ENCODE measurements at places on chromosomes 2 and 18. TPM values are rescaled to one million over a fixed set of nuclear protein-coding genes. Genes with fewer than 3 reads are reported as not detected.

The ACOXL gene
- total RNA-seq = not detected

The DCDC2C gene
- not detected for total RNA-seq

The RESP18 gene
- not detected for total RNA-seq

The ASPRV1 gene
- total RNA-seq = 1.3 TPM

The DPP10 gene
- 0.38 TPM for total RNA-seq

The GRP gene
- total RNA-seq = not detected

The AQP12B gene
- total RNA-seq = not detected

The VWC2L gene
- not detected for total RNA-seq

The LIMS3 gene
- 3.0 TPM for total RNA-seq

The PSMD14 gene
- total RNA-seq = 46.1 TPM

- no peak for DNase-seq
Measured at GRCh38 chr18:76674596-76674995, 147.8 kb upstream of the ZNF236 start.

GRCh38 chr2:20050646-20051531, 539 bp downstream of the LAPTM4A start:
- peak; percentile 51 for DNase-seq

DNA sequence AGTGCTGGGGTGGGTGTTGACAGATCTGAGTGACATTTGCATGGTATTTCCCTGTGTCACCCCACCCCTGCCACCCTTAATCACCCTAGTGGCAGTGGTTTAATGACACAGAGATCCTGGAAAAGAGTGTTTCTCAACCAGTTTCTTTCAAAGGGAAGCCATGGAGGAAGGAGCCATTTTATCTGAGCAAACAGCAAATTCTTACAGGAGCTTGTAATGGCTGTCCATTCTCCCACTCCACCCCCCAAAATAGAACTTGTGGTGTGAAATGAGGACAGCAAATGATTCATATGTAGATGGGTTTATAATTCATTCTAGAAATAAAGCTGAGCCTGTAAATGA, 51.5 kb downstream of the CDC42EP3 start:
- no peak for DNase-seq

DNA sequence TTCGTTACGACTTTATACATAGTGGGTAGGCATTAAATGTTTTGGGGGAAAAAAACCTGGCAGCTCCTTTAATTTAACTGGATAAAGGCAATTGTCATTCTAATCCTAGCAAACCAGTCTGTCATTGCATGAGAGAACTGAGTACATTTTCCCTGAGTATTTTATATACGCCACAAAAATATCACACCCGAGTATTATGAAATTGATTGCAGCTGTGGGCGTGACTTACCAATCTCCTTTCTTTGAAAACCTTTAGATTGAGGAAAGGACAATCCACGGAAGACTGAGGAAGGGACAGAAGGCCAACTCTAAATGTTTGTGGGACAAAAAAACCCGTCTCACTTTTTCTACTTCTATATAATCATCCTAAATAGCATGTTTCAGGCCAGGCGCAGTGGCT, 9.0 kb downstream of the TM4SF20 start:
- no peak for DNase-seq

DNA sequence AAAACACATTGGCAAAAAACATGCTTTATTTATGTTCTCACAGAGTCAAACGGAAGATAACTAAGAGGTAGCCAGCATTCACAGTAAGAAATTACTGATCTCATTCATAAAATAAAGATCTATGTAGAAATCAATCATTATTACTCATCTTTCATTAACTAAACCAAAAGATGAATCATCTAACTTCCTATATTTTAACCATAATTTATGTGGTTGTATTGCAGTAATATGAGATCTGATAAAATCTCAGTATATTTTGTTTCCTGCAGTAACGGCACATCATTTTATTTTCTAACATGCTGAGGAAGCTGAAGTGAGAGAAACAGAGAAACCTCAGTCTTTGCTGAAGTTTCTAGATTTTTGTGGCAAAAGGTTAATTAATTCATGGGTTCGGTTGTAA, 375.8 kb downstream of the GALNT13 start:
- DNase-seq = no peak

- DNase-seq = no peak
Measured at GRCh38 chr2:28481905-28482304, 14.0 kb upstream of the PLB1 start.

DNA sequence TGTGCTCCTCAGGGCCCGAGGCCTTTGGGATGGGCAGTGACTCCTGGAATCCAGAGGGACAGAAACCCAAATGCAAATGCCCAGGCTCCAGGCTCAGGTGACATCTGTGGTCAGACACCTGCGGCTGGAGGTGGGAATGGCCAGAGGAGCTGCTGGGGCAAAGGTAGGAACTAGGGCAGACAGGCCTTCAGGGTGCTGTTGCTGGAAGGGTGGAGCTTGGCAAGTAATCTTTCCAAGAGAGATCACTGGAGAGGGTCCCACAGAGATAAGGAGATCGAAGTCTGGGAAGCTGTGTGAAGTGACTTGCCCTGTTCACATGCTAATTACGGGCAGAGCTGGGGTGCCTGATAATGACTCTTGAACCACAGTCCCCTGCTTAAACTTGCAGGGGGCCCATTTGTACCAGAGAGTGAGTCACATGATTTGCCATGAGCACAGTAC, 82.4 kb downstream of the ACAA2 start:
- DNase-seq = no peak

- no peak for DNase-seq
Measured at GRCh38 chr2:75560022-75560767, 544 bp downstream of the EVA1A start.

GRCh38 chr2:44768438-44769236, 172.9 kb upstream of the SIX3 start:
- no peak for DNase-seq

DNA sequence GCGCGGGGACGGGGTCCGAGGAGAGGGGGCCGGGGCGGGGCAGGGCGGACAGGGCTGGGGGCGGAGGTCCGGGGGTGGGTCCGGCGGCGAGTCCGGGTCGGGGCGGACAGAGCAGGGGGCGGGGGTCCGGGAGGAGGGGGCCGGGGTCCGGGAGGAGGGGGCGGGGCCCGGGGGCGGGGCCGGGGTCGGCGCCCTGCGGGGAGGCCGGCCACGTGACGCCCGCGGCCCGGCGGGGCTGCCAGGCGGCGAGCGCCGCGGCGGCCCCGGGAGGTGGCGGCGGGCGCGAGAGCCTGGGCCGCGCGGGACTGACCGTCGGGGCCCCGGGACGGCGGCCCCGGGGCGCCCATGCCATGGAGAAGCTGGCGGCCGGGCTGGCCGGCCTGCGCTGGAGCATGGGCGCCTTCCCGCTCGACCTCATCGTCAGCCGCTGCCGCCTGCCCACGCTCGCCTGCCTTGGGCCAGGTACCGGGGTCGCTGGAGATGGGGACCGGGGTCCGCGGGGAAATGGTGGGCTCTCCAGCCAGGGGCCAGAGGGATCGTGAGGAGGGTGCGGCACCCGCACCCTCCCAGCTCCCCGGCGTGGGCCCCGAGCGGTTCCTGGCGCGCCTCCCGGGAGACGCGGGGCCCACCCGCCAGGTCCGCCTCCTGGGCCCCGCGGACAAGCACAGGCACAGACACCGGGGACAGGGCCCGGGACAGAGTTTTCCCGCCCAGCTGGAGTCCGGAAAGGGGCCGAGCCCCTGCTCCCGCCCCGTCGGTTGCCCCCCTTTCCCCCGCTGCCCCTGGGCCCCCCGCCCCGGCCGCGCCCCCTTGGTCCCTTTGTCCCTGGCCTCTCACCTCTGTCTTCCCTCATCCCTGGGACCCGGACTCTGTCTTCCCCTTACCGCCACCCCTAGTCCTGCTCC, at the start of gene GAREM2:
GAREM2 (plus strand) TSS at position 218 of the 905 bp plus-strand sequence; CDS start at position 351, 133 bp downstream.
- DNase-seq = no peak

DNA sequence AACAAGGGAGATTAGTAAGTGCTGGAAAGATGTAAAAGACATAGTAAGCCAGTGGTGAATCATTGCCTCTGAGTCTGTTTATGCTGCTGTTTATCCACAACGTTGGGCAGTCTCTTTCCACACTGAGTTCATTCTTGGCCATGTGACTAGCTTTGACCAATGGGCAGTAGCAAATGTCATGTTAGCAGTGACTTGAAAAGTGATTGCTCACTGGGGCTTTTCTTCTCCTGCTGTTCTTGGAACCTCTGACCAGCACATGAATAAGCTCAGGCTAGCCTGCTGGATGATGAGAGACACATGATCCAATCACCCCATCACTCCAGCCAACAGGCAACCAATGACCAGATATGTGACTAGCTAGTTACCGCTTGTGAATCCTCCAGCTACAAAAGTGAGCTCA, 360.4 kb downstream of the SLC4A3 start:
- DNase-seq = no peak

DNA sequence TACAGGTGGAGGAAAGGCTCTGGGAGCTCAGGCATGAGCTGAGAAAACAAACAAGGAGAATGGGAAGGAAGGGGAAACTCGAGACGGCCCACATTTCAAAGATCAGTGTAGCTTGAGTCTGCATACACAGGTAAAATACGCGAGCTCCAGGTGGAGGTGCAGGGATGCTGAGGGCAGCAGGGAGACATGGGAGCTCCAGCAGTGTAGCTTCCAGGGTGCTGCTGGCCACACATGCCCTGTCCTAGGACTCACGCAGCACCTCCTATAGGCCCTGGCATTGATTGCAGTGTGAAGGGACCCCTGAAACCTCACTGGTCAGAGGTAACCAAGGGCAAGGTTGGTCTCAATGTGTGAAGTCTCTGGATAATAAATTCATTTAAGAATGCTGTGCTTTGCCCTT, 362.8 kb upstream of the HS6ST1 start:
- no peak for DNase-seq

GRCh38 chr2:174344716-174345461, 10.1 kb downstream of the SP9 start:
- DNase-seq = no peak

- no peak for DNase-seq
Measured at GRCh38 chr2:128359841-128360240, 41.2 kb upstream of the HS6ST1 start.

GRCh38 chr2:227889336-227889735, 17.9 kb downstream of the DAW1 start:
- no peak for DNase-seq

DNA sequence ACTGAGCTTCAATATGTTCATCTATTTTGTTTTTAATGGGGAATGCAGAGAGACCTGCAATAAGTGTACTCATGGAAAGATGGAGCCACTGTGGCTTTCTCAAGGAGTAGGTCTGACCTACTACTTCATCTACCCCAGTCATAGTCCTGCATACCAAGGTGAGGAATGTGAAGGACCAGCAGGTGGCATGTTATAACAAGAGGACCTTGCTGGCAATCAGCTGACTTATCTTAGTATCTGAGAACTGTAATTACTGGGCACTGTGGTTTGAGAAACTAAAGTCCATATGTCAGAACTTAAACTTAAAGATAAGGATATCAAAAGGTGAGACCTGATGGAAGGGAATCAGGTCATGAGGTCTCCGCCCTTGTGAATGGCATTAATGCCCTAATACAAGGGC, 1104.2 kb downstream of the BCL11A start:
- DNase-seq = no peak

DNA sequence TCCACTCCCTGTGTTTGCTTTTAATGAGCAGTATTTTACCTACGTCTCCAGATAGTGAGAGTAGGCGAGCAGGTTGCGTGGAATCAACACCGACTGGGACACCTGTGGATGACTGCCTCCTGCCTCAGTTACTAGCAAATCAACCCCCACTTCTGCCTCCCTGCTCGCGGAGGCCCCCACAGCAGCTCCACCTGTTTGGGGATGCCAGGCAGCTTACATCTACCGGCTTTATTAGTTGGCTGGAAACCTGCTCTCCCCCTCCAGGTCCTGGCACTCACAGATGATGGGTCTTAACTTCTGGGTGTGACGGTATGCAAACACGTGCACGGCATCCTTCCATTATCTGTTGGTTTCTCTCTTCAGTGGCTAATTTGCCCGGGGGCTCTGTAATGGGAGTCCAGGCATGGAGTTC, 164.4 kb upstream of the SESTD1 start:
- no peak for DNase-seq

DNA sequence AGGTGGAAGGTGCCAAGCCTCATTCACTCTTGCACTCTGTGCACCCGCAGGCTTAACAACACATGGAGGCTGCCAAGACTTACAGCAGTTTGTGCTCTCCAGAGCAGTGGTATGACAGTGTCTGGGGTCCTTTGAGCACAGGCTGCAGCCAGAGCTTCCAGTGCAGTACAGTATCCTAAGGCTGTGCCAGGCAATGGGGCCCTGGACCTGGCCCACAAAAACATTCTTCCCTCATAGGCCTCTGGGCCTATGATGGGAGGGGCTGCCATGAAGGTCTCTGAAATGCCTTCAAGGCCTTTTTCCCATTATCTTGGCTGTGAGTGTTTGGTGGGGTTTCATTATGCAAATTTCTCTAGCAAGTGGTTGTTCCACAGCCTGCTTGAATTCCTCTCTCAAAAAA, 74.8 kb downstream of the MAP2 start:
- no peak for DNase-seq

GRCh38 chr2:85748039-85748734, 5.6 kb upstream of the ATOH8 start:
- no peak for DNase-seq

DNA sequence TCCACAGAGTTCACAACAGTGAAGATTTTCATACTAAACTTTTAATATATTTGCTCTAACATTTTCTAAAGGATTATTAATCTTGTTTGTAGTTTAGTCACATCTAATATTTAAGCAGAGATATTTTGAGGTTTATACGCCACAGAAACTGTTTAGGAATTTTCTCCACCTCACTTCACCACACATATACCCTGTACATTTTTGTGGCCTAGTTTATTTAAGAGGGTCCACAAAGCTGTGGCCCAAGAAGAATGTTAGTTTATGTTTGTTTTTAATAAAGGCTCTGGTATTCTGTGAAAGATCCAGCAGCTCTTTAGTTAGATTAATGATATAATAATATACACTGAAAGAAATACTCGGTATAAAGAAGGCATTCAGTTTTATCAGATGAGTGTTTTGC, 132.7 kb upstream of the TTC27 start:
- no peak for DNase-seq

GRCh38 chr2:101416609-101417008, 29.3 kb upstream of the CREG2 start:
- DNase-seq = no peak

DNA sequence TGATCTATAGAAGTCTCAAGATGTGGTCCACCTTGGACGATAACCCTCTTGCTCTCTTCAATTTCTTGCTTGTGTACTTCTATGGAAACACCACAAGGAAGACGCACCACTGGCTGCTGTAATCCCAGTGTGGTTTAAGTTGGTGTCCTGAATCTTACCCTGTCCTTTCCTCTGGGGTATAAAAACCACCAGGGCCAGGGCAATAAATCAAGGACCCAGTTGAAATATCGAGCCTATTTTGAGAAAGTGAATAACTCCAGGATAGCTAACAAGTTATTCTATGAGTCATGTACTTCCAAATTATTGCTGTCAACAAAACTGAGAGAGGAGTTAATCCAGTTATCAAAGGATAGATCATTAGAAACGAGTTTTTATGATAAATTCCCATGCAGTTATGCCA, 137.0 kb downstream of the RND3 start:
- no peak for DNase-seq

- DNase-seq = no peak
Measured at GRCh38 chr2:121196132-121196848, 88.7 kb downstream of the TFCP2L1 start.

- no peak for DNase-seq
Measured at GRCh38 chr2:112136096-112136495, 2.1 kb upstream of the FBLN7 start.

GRCh38 chr2:222993920-222994650, 57.9 kb upstream of the KCNE4 start:
- DNase-seq = peak; percentile 85

GRCh38 chr2:45242161-45242741, 233.0 kb upstream of the SIX2 start:
- DNase-seq = no peak

Data from left cardiac atrium (tissue), 4 donors.